ENCODE measurements at places on chromosomes 6 and 20. TPM values are rescaled to one million over a fixed set of nuclear protein-coding genes. Genes with fewer than 3 reads are reported as not detected.
A peak's percentile ranks its signal among the peaks of the same experiment; 100 is the strongest.

Gene CRIP3
- not detected for total RNA-seq

DNA sequence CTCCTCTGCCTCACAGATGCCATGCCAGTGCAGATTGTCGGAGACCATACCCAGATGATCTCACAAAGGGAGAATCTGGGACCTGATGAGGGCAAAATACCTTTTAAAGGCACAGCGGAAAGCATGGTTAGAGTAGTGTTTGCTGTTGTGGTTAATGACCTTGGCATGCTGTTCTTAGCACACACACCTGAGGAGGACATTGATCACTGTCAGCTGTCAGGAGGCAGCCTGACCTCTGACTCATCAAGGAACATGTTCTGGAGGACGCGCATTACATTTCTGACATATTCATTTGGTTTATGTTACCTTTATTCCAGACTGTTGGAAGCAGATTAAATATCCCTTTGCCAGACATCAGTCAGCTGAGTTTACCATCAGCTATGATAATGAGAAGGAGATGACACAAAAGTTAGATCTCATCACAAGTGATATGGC is 57.1 kb downstream of the GOPC start:
- DNase-seq: peak; percentile 60

GRCh38 chr6:150465610-150466009 is 96.8 kb downstream of the IYD start:
- no peak for DNase-seq

- no peak for DNase-seq
These were observed 315.1 kb downstream of the HDGFL1 start for GRCh38 chr6:22884456-22884855.

Gene DLK2
- 0.68 TPM for total RNA-seq

DNA sequence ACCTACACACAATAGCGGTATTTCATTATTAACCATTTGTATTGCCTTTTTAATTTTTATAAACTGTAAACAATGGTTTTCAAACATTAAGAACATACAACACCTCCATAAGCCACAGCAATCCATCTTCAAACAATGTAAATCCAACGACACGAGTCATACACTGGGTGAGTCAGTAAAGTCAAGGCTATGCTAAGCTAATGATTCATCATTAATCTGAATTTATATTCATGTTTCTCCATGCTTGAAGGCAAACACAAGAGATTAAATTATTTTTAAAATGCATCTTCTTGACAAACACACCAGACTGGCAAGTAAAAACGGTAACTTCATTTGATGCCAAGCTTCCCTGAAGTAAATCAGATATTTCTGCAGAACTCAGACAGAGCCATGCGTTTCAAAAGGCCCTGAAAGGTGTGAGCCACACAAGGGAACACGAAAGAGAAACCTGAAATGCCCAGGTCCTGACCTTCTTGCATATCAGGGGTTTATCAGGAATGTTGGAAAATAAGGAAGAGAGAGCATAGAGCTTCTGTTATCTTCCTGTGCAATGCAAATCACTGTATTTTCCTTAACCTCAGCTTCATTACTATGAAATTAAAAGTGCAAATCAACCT is 162.5 kb downstream of the ALDH8A1 start:
- peak; percentile 73 for DNase-seq

GRCh38 chr6:110545081-110545872 is 68.9 kb upstream of the SLC22A16 start:
- no peak for DNase-seq

DNA sequence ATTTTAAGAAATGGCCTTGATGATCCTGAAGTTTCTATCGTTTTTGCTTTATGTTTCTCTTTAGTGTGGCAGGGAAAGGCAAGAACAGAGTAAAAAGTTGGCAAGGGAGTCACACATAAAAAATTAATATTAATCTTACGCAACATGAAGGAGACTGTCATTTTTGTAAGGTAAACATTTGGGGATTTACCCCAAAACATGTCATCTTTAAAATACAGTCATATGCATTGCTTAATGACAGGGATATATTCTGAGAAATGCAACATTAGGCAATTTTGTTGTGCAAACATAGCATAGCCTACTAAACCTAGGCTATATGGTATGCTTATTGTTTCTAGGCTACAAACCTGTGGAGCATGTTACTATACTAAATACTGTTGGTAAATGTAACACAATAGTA is 5.4 kb downstream of the RBL1 start:
- no peak for DNase-seq

Gene TGM2
- 98.9 TPM for total RNA-seq

DNA sequence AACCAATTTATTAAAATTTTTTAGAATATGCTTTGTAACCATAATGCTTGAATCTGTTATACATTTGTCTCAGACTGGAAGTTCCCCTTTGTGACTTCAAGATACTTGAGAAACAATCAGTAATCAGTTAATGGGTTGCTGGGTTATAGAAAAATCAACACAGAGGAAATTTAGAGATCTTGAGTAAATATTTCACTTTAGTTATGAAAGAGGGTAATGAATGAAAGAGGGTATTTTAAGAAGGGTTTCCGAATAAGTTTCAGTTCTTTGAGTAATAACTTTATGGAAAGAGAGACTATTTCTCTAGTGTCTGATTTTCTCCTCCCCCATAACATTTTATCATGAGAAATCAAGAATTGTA is 21.4 kb downstream of the ZFAND3 start:
- DNase-seq: no peak

DNA sequence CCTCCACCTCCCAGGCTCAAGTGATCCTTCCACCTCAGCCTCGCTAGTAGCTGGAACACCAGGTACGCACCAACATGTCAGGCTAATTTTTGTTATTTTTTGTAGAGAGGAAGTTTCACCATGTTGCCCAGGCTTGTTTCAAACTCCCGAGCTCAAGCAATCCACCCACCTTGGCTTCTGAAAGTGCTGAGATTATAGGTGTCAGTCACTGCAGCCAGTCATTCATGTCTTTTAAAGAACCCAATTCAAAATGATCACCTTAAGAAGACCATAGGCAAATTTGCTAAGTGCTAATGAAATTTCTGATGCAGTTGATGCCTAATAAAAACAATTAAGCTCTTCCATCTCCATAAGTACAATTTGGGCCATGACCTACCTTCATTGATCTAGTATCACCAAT is 2.6 kb upstream of the VNN2 start:
- DNase-seq: no peak

DNA sequence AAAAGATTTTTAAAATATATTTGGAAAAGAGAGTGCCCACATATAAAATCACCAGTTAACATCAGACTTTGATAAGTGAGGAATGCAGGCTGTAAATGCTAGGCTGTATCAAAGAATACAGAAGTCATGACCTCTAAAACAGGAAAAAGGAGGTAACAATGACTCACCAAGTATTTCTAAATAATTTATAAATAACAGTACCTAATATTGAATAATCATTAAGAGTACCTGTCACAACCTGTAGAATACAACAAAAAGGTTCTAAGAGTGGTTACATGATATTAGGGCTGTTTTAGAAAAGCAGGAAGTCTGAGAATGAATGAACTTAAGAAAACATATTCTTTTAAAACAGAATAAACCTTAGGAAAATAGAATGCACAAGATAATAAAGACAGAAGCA is 173.1 kb upstream of the CST7 start:
- DNase-seq: no peak

GRCh38 chr20:51218603-51219002 is 195.7 kb upstream of the KCNG1 start:
- no peak for DNase-seq

- DNase-seq: no peak
These were observed 71.9 kb downstream of the TBC1D7 start for GRCh38 chr6:13256266-13257001.

Gene BLOC1S5
- 8.4 TPM for total RNA-seq

DNA sequence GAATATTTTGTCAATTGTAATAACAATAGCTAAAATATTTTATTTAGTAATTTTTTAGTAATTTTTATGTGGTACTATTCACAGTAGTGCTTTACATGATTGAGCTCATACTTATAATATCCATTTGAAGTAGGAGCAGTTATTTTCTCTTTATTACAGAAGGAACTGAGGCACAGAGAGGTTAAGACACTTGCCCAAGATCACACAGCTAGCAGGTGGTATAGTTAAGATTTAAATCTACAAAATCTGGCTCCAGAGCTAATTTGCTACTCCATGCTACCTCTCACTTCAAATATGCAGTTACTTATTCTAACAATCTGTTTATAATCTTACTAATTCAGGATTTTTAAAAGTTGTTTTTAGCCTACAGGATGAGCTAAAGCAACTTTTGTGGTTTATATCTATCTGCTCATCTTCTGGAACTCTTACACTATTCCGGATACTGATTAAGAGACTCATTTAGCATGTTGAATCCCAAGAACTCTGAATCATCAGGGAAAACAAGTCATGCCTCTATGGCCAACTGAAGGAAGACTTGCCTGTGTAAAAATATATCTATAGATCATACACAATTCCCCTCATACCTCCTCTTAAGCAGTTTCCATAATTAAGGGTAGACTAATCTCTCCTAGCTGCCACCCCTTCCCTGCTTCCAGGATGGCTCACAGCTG is 324.2 kb downstream of the UBE3D start:
- no peak for DNase-seq

DNA sequence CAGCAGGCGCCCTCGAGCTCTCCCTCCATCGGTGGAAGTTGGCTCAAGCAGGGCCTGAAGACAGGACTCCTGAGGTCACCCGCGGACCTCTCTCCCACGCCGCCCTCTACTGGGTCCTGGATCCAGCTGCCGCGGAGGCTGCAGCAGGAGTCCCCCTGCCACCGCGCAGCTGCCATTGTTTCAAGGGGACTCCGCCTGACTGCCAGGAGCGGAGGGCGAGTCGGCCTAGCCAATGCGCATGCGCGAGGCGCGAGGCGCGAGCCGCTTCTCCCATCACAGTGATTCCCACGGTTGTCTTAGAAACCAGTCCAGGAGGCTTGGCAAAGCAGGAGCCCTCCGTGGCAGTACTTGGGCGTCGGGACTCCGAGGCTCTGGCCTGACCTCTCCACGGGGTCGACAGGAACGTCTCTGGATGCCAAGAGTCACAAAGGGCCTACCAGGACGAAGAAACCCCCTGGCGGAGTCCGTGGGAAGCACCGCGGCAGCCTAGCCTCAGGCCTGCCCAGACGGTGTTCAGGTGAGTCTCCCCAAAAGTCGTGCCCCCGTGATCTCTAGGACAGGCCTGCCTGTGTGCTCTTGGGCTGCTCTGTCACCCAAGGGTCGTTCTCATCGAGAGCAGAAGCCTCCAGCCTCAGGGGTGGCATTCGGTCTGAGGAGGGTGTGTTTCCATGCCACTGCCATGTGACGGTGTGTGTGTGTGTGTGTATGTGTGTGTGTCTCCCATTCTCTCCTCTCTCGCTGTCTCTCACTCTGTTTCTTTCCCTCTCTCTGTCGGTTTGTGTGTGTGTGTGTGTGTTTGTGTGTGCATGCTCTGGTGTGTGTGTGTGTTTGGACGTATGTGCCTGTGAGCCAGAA is 290.6 kb upstream of the ZNF337 start:
- no peak for DNase-seq

Gene PACSIN1
- 0.46 TPM for total RNA-seq

Gene HDAC2
- total RNA-seq: 173 TPM

Gene AKAP7
- total RNA-seq: 4.9 TPM

Gene SPATA2
- total RNA-seq: 7.3 TPM

DNA sequence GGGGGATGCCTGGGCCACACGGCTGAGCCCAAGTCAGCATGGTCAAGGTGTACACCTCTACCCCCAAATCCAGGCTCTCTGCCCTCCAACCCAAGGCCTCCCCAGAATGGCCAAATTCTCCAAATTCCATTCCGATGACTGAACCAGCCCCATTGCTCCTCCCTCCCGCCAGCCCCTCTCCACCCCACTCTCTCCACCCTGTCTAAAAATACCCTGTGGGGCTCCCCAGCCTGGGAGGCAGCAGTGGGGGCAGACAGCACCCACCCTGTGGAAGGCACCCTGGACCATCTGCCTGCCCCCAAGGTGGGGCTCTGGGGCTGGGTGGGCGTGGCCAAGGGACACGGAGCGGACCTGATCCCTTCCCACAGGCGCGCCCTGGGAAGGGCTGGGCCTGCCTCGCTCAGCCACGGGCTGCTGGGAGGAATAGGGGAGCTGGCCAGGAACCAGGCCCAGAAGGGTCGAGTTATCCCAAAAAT is 11.4 kb downstream of the TEAD3 start:
- peak; percentile 47 for DNase-seq

Gene ESR1
- 0.05 TPM for total RNA-seq

DNA sequence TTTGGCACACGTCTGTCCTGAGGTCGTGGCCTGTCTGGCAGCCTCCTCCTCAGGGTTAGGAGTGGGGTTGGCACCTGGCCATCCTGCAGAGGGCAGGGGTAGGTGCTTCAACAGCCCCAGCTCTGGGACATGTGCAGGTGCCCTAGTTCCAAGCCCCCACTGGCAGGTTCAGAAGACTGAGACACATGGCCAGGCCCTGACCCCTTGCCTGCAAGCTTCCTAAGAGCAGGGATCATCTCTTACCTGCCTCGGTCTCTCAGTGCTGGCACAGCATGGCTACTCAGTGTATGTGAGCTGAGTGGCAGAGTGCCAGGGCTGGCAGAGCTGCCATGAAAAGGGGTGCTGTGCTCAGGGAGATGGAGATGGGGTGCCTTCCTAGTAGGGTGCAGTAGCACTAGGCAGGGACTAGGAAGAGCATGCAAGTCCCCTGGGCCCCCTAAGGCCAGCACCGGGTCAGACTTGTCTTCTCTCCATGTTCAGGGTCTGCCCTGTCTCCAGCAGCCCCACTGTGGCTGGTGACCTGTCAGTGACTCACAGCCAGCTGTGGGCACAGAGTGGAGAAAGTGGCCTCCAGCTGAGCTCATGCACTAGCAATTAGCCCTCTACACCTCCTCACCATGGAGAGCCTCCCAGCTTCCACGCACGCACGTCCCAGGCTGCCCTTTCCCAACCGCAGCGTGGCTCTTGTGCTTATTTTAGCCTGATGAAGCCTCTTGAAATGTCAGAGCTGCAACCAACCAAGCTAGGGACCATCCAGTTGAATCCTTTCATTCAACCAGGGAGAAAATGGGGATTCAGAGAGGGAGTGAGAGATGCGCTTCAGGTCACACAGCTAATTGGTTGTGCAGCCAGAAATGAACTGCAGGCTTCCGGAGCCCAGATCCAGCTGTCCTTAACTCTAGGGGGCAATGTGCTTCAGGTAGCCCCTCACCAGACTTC is 116.6 kb downstream of the MRPL14 start:
- DNase-seq: peak; percentile 98

DNA sequence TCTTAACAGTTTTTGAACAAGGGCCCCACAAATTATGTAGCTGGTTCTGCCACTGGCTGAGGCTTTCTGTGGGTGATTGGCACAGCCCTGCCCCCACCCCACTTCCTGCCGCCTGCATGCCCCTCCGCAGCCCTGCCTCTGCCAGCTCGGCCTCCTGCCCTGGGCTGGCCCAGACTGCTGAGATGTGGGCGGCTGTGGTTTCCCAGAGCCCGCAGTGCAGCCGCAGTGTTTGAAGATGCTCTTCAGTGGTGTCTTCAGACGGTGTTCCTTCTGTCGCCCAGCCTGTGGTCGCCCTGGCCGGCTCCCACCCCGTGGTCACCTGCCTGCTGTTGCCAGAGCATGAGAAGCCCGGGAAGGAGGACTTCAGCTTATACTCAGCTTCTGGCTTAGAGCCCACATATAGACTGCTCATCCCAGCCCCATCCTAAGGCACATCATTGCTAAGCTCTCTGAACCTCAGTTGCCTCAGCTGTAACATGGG is 154.3 kb downstream of the VEGFA start:
- DNase-seq: peak; percentile 26

All from astrocyte (in vitro differentiated cells and primary cell).